ENCODE measurements at places on chromosomes 2 and 18. TPM values are rescaled to one million over a fixed set of nuclear protein-coding genes. Genes with fewer than 3 reads are reported as not detected.

HS6ST1 gene
- 9.6 TPM for total RNA-seq

SERTAD2 gene
- 11.3 TPM for total RNA-seq

MYCN gene
- total RNA-seq, result 0.17 TPM

GAD1 gene
- 2.9 TPM for total RNA-seq

CELF4 gene
- total RNA-seq, result not detected

CRACDL gene
- 0.12 TPM for total RNA-seq

CD302 gene
- total RNA-seq, result 0.56 TPM

RNF152 gene
- 0.12 TPM for total RNA-seq

PIAS2 gene
- 19.7 TPM for total RNA-seq

MEIS1 gene
- not detected for total RNA-seq

KIF3C gene
- total RNA-seq, result 5.4 TPM

All from activated CD4-positive, alpha-beta memory T cell treated with anti-CD3 and anti-CD28 coated beads for 36 hours (primary cell).